Cardiac ventricle fibroblast (primary cell): ENCODE measurements at places on chromosomes 16 and 17. TPM values are rescaled to one million over a fixed set of nuclear protein-coding genes. Genes with fewer than 3 reads are reported as not detected.

Gene GUCY2D
- total RNA-seq = not detected in 2 replicates

Gene NLK
- total RNA-seq = 8.0 and 10.0 TPM in 2 replicates

Gene DNAH2
- total RNA-seq = 1.2 TPM in 2 replicates

Gene SLC16A13
- total RNA-seq = 0.06 and 0.98 TPM in 2 replicates

Gene METTL9
- total RNA-seq = 117 and 130 TPM in 2 replicates

Gene MT1F
- 0.29 TPM in 1 of 2 replicates, not detected in the other for total RNA-seq

Gene KCNAB3
- total RNA-seq = 0.44 and 1.9 TPM in 2 replicates

Gene HS3ST3B1
- 5.4 and 6.8 TPM in 2 replicates for total RNA-seq

Gene CDH13
- total RNA-seq = 71.3 and 75.6 TPM in 2 replicates

Gene KRTAP2-2
- total RNA-seq = not detected in 2 replicates

Gene NPTX1
- total RNA-seq = under 0.01 TPM in 1 of 2 replicates, not detected in the other

Gene KRTAP9-4
- total RNA-seq = not detected in 2 replicates

Gene PIRT
- not detected in 2 replicates for total RNA-seq

Gene C17orf113
- 0.19 TPM in 1 of 2 replicates, not detected in the other for total RNA-seq

Gene SPATA32
- total RNA-seq = not detected in 2 replicates

Gene TMEM114
- not detected in 2 replicates for total RNA-seq

Gene C1QTNF1
- total RNA-seq = 587 and 650 TPM in 2 replicates

Gene ATP2A3
- total RNA-seq = 0.06 TPM in 1 of 2 replicates, not detected in the other

Gene SLC16A6
- total RNA-seq = 0.06 and 0.34 TPM in 2 replicates

Gene ADAM11
- 0.15 and 0.25 TPM in 2 replicates for total RNA-seq

Gene CACNG3
- total RNA-seq = not detected in 2 replicates

Gene HSD11B2
- total RNA-seq = 0.93 and 2.0 TPM in 2 replicates

Gene UBALD2
- 4.5 and 5.9 TPM in 2 replicates for total RNA-seq

Gene SEZ6
- total RNA-seq = not detected in 2 replicates

Gene NIP7
- 13.4 and 18.2 TPM in 2 replicates for total RNA-seq

Gene EVPLL
- not detected in 2 replicates for total RNA-seq

Gene RPL26
- total RNA-seq = 4,586 and 4,963 TPM in 2 replicates

Gene GSE1
- 60.8 and 76.0 TPM in 2 replicates for total RNA-seq

Gene RGS11
- 1.7 and 2.9 TPM in 2 replicates for total RNA-seq

Gene TMEM235
- not detected in 2 replicates for total RNA-seq

Gene NHLRC4
- total RNA-seq = 3.5 and 4.4 TPM in 2 replicates

Gene CDR2
- 18.9 and 22.3 TPM in 2 replicates for total RNA-seq

Gene CAMKK1
- 3.3 and 3.5 TPM in 2 replicates for total RNA-seq

Gene TAC4
- not detected in 2 replicates for total RNA-seq

Gene HAS3
- total RNA-seq = 0.05 TPM in 1 of 2 replicates, not detected in the other

Gene TMC7
- total RNA-seq = 0.06 TPM in 1 of 2 replicates, not detected in the other

Gene ZNF594
- 2.3 and 4.3 TPM in 2 replicates for total RNA-seq

Gene RHBDF2
- 5.2 and 10.5 TPM in 2 replicates for total RNA-seq

Gene PIK3R6
- 0.25 TPM in 1 of 2 replicates, not detected in the other for total RNA-seq

Gene PRR29
- 0.49 and 0.69 TPM in 2 replicates for total RNA-seq

Gene SLC16A11
- not detected in 2 replicates for total RNA-seq

Gene TEKT5
- not detected in 2 replicates for total RNA-seq

Gene CCDC78
- 0.10 and 1.3 TPM in 2 replicates for total RNA-seq

Gene NOG
- not detected in 2 replicates for total RNA-seq

Gene HIC1
- total RNA-seq = 49.2 and 51.7 TPM in 2 replicates

Gene SLC52A1
- not detected in 2 replicates for total RNA-seq

Gene PPM1D
- 7.1 and 7.6 TPM in 2 replicates for total RNA-seq

Gene FZD2
- total RNA-seq = 19.0 and 22.6 TPM in 2 replicates
